ENCODE measurements at places on chromosomes 11 and 22. TPM values are rescaled to one million over a fixed set of nuclear protein-coding genes. Genes with fewer than 3 reads are reported as not detected.
A peak's percentile ranks its signal among the peaks of the same experiment; 100 is the strongest.

DNA sequence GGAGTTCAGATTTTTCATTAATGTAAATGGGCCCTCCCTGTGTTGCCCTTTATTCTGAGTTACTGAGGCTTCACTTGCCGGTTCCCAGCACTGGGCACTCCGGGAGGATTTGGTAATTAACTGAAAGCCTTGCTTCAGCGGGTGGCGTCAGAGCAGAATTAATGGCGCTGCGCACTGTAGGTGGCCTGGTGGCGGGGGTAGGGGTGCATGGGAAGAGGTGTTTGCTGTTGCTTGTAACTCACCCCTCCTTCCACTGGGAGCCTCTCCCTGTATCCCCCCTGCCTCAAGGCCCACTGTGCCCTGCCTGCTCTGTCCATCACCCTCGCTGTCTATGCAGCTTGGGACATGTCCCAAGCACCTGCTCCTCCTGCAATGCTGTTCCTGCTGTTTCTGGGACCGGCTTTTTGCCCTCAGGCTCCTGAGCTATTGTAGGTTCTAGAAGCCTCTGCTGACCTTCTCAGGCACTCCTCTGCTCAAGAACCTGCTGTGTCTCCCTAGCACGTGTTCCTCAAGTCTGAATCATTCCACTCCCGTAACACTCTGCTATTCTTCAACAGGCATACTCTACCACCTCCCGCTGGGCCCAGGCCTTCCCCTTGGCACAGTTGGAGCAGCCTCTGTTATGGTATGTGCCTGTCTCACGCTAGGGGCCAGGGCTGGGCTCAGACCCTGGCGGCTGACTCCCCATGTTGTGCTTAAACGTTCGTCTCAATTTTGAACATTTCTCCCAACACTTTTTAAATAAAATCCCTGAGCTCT lies 24.4 kb downstream of the ARHGAP8 start:
- H3K36me3 ChIP-seq, result no peaks in the 10 kb centered on the region
- no peaks in the 10 kb centered on the region for H3K4me1 ChIP-seq
- H3K4me3 ChIP-seq, result no peak overlapping the region
- no peaks in the 10 kb centered on the region for H3K27me3 ChIP-seq
- H3K27ac ChIP-seq, result no peak overlapping the region

DNA sequence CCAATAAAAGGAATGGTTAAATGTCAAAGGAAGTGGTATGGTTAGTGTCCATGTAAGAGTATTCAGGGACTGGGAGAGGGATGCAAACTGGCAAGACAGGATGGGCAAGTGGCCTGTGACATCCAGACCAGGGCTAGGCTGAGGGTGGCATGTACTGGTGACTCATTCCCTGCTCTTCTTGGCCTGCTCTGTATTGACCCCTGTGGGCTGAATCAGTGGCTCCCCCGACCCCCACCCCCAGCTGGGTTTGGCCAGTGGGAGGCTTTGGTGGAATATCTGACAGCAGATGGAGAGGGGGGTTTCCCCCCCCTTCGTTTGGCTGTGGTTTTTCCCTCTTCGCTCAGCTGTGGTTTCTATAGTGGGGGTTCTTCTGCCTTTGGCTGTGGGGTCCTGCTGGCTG lies 87.7 kb downstream of the CSNK2A3 start:
- H3K27ac ChIP-seq, result no peak overlapping the region
- H3K4me1 ChIP-seq, result no peaks in the 10 kb centered on the region
- DNase-seq, result no peak
- no peak overlapping the region for H3K4me3 ChIP-seq
- no peaks in the 10 kb centered on the region for H3K27me3 ChIP-seq

- no peak overlapping the region for H3K4me3 ChIP-seq
- H3K4me1 ChIP-seq, result no peaks in the 10 kb centered on the region
- no peaks in the 10 kb centered on the region for H3K36me3 ChIP-seq
- DNase-seq, result no peak
- H3K27ac ChIP-seq, result no peak overlapping the region
- peaks cover 6% of the 10 kb centered on the region for H3K27me3 ChIP-seq
Measured at GRCh38 chr11:130671801-130672700, 223.6 kb downstream of the ADAMTS15 start.

Gene HBG1
- not detected for total RNA-seq

GRCh38 chr11:107931206-107931605 lies 3.0 kb downstream of the RAB39A start:
- no peak overlapping the region for H3K4me3 ChIP-seq
- H3K36me3 ChIP-seq, result no peaks in the 10 kb centered on the region
- peaks cover 24% of the 10 kb centered on the region for H3K27me3 ChIP-seq
- peaks cover 19% of the 10 kb centered on the region for H3K4me1 ChIP-seq
- H3K27ac ChIP-seq, result no peak overlapping the region

DNA sequence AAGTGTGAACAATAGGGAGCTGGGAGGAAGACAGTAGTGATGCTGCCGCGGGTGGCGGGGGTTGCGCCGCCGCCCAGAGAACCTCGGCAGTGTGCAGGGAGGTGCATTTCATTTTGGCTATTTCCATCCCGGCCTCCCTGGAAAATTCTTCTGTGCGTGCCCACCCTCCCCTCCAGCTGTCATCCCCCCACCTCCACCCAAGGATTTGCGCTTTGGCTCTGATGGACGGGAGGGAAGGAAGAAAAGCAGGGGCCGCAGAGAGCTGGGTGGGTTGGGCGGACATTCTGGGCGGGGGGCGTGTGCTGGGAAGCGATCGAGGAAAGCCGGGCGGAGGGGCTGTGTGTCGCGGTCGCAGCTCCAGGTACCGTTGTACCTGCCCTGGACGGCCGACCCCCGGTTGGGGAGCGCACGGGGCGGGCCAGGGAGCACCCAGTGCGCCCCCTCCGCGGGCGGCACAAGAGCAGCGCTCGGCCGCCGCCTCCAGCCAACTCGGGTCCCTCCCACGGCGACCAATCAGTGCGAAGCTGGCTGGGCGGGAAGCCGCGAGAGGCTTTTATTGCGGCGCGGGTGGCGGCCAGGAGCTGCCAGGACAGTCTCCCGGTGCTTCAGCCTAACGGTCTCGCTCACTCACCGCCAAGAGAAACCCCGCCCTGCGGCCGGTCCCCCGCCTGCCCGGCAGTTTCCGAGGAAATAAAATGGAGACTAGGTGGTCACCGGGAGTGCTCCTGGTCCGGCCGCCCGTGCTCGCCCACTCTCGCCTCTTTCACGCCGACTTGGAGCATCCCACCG lies 1.6 kb downstream of the NCAM1 start:
- no peak for DNase-seq
- peak overlapping the region; percentile 38 for H3K4me3 ChIP-seq
- no peak overlapping the region for H3K27ac ChIP-seq
- peaks cover 6% of the 10 kb centered on the region for H3K4me1 ChIP-seq
- peaks cover 67% of the 10 kb centered on the region for H3K27me3 ChIP-seq

Gene TPH1
- 1.5 TPM for total RNA-seq

DNA sequence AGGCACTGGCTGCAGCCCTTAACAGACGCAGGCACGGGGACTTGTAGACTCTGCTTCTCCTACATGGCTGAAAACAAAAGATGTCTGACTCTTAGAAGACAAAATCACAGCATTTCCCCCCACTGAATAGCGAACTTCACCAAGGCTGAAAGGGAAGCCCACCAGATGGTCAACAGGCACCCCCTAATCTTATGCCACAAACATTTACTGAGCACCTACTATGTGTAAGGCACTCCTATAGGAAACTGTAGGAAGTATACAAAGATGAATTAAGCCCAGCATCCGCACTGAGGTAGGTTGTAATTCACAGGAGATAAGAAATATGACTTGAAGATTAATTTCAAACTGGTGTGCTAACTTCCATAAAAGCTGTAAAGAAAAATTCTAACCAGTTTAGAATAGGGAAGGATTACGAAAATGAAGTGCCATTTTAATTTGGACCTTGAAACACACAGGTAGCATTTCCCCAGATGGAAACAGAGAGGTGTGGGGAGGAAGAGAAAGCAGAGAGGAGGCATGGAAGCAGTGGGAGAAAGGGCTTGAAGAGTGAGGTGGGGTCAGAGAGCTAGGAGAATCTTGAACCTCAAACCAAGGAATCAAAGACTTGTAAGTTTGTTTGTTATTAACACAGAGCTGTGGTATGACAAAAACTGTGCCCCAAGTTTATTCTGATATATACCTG lies 38.1 kb downstream of the NUMA1 start:
- H3K27me3 ChIP-seq, result no peaks in the 10 kb centered on the region
- no peak for DNase-seq
- H3K4me3 ChIP-seq, result peak overlapping the region; percentile 75
- H3K27ac ChIP-seq, result peak overlapping the region; percentile 95
- H3K36me3 ChIP-seq, result no peaks in the 10 kb centered on the region

DNA sequence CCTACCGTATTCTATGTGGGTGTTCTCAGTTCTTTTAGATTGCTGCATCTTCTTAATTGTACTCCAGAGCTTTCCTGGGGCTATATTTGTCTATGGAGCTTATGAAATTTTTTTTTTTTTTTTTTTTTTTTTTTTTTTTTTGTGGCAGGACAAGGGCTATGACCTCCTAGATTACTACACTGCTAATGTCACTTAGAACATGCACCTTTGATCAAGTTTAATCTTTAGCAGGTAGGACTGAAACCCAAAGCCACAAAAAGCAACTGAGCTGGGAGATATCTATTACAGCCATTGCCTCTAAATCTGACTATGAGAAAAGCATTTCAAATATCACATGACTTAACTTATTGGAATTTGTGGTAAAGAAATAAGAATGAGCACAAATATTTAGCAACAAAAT lies 21.7 kb upstream of the ABTB2 start:
- H3K36me3 ChIP-seq, result no peaks in the 10 kb centered on the region
- no peaks in the 10 kb centered on the region for H3K4me1 ChIP-seq
- H3K4me3 ChIP-seq, result no peak overlapping the region
- H3K27ac ChIP-seq, result no peak overlapping the region

DNA sequence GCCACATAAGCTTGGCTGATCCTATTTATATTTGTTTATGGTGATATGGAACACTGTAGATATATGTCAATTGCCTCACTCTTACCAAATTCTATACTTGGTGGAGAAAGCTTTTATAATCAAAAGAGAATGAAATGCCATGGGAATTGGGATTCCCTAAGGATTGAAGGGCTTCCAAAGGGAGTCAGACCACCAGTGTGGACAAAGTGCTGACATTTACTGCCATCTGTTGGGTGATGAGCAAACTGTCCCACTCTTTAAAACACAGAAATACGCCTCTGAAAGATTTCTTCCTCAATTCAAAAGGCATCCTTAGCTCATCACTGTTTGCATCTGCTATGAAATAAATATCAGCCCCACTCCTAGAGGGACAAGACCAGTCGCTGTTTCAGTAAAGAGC lies 7.1 kb downstream of the SLC1A2 start:
- H3K27ac ChIP-seq, result no peak overlapping the region
- peaks cover 48% of the 10 kb centered on the region for H3K27me3 ChIP-seq
- H3K4me3 ChIP-seq, result no peak overlapping the region
- no peaks in the 10 kb centered on the region for H3K4me1 ChIP-seq
- H3K36me3 ChIP-seq, result no peaks in the 10 kb centered on the region

DNA sequence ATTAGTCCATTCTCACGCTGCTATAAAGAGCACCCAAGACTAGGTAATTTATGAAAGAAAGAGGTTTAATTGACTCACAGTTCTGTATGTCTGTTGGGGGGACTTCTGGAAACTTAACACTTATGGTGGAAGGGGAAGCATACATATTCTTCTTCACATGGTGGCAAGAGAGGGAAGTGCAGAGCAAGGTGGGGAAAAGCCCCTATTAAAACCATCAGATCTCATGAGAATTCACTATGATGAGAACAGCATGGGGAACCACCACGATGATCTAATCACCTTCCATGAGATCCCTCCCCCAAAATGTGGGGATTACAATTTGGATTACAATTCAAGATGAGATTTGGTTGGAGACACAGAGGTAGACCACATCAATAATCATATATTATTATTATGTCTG lies 25.7 kb downstream of the CEP57 start:
- H3K4me3 ChIP-seq, result no peak overlapping the region
- no peaks in the 10 kb centered on the region for H3K27me3 ChIP-seq
- no peak overlapping the region for H3K27ac ChIP-seq
- H3K4me1 ChIP-seq, result no peaks in the 10 kb centered on the region
- peaks cover 33% of the 10 kb centered on the region for H3K36me3 ChIP-seq

Gene POU2AF1
- total RNA-seq, result 0.52 TPM

DNA sequence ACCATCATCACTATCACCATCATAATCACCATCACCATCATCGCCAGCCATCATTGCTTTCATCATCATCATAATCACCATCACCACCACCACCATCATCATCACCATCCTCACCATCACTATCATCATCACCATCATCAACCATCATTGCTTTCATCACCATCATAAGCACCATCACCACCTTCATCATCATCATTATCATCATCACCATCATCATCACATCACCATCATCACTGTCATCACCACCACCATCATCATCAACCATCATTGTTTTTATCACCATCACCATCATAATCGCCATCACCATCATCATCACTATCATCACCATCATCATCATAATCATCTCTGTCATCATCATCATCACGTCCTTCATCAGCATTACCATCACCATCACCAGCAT lies 9.3 kb upstream of the OSBPL5 start:
- H3K27me3 ChIP-seq, result peaks cover 15% of the 10 kb centered on the region
- H3K36me3 ChIP-seq, result no peaks in the 10 kb centered on the region
- no peak for DNase-seq
- no peak overlapping the region for H3K4me3 ChIP-seq

GRCh38 chr11:9639985-9640384 lies 23.9 kb upstream of the SWAP70 start:
- no peak overlapping the region for H3K27ac ChIP-seq
- no peaks in the 10 kb centered on the region for H3K36me3 ChIP-seq
- no peaks in the 10 kb centered on the region for H3K27me3 ChIP-seq
- H3K4me3 ChIP-seq, result no peak overlapping the region
- no peaks in the 10 kb centered on the region for H3K4me1 ChIP-seq

Gene ACTN3
- 0.22 TPM for total RNA-seq

Gene MPPED2
- 0.96 TPM for total RNA-seq

Gene MRGPRF
- total RNA-seq, result not detected

Gene TRIM66
- total RNA-seq, result 6.8 TPM

GRCh38 chr11:88353386-88353785 lies 15.8 kb upstream of the CTSC start:
- no peak overlapping the region for H3K4me3 ChIP-seq
- peaks cover 6% of the 10 kb centered on the region for H3K4me1 ChIP-seq
- DNase-seq, result no peak
- no peaks in the 10 kb centered on the region for H3K36me3 ChIP-seq

GRCh38 chr11:2701230-2701629 lies 1.4 kb upstream of the KCNQ1OT1 start:
- H3K27ac ChIP-seq, result no peak overlapping the region
- no peak overlapping the region for H3K4me3 ChIP-seq
- peaks cover 2% of the 10 kb centered on the region for H3K36me3 ChIP-seq
- DNase-seq, result no peak
- H3K4me1 ChIP-seq, result peaks cover 18% of the 10 kb centered on the region

- no peaks in the 10 kb centered on the region for H3K27me3 ChIP-seq
- peaks cover 48% of the 10 kb centered on the region for H3K36me3 ChIP-seq
- peak overlapping the region; percentile 84 for H3K27ac ChIP-seq
- H3K4me3 ChIP-seq, result peak overlapping the region; percentile 100
Measured at GRCh38 chr11:67406969-67407687, 3.2 kb downstream of the TBC1D10C start.
